ENCODE measurements at places on chromosomes 11 and 22.

GRCh38 chr11:110837603-110838002 is 125.4 kb upstream of the ARHGAP20 start:
- no peak for DNase-seq

DNA sequence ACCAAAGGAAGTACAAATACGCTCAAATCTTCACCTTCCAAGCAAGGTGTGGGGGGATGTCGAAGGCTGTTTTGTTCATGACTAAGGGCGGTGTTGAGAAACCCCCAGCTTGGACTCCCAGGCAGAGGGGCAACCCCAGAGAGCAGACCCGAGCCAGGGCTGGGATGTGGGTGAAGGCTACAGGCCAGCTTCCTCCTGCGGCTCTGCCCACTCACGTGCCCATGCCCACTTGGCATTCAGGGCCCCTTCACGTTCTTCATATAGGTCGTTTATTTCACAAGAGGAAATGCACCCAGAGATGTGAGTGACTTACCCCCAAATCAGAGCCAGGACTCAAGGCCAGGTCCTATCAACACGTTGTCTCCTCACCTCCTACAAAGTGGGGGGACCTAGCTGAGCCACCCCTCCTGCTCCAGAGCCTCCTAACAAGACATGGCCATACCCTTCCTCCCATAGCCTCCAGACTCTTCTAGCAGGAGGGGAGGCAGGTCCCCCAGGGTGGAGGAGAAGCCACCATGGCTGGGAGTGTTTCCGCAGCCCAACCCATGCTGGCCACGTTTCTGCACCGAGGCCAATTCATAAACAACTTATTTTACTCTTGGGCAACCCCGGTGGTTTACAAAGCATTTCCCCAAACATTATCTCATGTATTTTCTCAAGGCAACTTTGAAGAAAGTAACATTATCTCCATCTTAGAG is 22.0 kb downstream of the TMEM184B start:
- DNase-seq, result no peak

GRCh38 chr22:33438273-33438672 is 380.1 kb upstream of the SYN3 start:
- DNase-seq, result no peak

DNA sequence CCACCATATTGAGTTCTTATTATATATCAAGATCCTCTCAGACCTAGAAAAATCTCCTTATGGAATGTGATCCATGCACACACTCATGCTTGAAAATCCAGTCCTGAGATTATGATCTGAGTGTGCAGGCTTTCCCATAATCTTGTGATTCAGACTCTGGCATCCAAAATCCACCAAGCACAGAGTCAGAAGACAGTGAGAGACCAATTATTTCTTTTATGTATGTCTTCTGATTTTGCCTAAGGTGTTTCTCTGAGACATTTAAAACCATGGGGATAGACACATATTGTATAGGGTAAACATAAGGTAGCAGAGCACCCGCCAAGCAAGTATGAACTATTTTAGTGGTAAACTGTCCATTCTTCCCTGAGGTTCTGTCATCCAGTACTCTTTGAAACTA is 52.0 kb upstream of the MMP13 start:
- DNase-seq, result no peak

DNA sequence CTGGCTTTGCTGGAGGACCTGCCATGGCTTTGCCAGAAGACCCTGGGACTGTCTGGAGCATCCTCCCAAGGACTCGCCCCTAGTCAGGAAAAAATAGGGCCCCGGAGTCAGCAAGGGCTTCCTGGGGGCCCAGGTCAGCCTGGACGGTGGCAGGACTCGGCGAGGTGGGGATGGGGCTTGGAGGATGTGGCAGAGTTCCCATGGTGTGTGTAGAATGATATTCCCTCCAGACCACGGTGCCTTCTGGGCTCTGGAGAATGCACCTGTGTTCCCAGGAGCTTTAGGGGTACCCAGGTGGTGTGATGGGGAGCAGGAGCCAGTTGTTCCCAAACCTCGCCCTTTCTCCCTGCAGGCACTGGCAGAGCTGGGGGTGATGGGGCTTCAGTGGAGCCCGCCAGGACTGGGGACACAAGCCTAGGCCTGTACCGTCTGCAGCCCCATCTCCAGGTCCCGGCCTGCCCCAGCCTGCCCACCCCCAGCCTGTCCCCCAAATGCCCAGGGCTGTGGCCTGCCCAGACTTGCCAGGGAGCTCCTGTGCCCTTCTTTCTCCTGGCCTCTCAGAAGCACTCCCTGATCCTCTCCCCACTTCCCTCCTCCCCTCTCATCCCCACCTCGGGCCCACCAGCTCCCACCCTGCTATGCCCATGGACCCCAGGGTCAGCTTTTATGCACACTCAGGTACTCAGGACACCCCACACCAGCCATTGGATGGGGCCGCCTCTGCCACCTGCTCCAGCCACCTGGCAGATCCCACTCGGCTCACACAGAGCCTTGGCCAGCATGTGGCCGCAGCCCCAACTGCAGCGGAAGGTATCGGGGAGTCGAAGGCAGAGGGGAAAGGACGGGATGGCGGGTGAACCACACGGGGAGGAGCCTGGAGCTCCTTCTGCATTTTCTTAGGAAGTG is 82.1 kb downstream of the CDKN1C start:
- DNase-seq, result no peak

GRCh38 chr22:16960884-16961249 is 47.2 kb downstream of the GAB4 start:
- DNase-seq, result no peak

DNA sequence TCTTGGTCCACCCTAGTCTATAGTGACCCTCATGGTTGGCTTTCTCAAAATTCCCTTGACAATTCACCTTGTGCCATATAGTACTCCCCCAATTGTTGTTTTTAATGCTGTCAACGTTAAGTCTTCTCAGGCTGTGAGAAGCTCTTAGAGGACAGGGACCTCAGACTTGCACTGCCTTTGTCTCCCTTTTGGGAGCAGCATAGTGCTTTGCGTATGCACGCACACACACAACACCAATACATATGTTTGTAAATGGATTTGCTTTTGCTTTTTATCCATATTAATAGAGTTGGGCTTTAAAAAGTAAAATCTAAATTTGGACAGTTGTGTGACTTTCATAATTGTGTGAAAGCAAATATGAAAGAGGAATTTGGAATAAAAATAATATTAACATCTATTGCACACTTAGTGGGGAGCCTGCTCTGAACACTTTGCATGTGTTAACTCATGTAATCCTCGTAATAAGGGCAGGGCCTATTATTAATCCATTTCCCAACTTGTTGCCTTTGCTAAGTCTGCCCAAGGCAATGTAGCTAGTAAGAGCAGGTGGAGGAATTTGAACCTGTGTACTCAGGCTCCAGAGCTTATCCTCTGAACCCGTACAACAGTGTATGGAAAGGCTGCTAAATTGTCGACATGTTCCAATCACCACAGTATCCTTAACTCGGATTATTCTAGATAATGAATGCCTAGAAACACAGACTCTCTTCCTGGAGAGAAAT is 257.7 kb upstream of the NARS2 start:
- DNase-seq, result no peak

GRCh38 chr11:10022764-10023163 is 271.3 kb downstream of the SBF2 start:
- DNase-seq, result no peak

DNA sequence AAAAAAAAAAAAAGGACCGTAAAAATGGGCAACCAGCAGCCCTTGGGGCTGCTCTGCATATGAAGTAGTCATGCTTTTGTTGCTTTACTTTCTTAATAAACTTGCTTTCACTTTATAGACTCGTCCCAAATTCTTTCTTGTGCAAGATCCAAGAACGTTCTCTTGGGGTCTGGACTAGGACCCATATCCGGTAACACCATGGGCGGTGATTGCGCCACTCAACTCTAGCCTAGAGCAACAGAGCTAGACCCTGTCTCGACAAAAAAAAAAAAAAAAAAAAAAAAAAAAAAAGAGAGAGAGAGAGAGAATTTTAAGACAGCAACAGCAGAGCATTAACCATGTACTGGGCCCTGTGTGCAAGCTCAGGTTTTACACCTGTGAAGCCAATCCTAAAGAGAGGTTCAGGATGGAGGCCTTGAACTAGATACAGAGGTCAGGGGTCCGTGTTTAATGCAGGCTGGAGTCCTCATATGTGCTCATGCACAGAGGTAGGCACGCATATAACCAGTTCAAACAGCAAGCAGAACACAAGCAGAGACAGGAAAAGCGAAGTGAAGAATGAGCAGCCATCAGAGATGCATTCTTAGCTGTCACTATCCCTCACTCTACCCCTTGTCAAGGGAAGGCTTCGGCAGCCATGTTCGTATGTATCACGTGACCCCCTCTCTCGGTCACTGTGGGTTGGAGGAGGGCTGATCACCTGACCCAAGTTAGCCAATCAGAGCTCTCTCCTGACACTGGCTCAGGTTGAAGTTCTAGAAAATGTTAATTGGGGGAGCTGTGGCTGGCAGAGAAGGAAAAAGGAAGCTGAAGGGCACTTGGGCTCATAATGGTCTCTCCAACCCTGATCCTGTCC is 16.7 kb upstream of the SYT12 start:
- no peak for DNase-seq

DNA sequence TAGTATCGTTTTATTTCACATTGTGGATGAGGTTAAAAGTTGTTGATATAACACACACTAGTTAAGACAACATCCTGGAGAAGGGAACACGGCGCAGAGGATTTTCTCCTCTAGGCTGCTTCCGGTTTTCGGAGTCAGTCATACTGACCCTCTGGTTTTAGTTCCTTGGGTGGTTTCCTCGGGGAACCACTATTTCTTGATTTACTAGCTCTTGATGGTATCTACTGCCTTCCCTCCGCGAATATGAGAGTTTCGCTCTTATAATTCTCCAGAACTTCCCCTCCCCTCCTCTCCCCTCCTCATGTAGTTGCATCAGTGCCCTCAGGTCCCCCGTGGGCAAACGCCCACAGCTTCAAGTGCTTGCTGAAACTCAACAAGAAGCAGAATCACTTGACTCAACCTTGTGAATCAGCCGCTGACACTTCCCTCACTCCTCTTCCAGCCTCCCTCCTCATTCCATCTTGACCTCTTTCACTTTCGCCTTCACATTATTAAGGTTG is 15.9 kb upstream of the APOBEC3A start:
- DNase-seq, result no peak

DNA sequence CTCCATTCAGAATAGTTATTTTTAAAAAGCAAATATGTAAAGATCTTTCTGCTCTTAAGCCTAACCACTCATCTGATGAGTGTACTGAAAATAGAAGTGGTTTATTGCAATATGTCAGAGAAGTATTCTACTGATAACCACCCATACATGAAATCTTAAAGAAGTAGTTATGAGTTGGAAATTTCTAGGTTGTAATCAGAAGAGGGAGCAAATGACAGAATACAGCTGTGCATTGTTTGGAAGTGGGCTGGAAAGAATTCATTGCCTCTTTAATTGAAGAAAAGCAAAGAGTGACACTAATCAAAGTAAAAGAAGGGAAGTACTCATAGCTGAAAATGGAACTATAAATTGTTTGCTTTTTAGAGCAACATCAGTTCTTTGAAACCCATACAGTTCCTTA is 39.4 kb downstream of the FDX1 start:
- no peak for DNase-seq

DNA sequence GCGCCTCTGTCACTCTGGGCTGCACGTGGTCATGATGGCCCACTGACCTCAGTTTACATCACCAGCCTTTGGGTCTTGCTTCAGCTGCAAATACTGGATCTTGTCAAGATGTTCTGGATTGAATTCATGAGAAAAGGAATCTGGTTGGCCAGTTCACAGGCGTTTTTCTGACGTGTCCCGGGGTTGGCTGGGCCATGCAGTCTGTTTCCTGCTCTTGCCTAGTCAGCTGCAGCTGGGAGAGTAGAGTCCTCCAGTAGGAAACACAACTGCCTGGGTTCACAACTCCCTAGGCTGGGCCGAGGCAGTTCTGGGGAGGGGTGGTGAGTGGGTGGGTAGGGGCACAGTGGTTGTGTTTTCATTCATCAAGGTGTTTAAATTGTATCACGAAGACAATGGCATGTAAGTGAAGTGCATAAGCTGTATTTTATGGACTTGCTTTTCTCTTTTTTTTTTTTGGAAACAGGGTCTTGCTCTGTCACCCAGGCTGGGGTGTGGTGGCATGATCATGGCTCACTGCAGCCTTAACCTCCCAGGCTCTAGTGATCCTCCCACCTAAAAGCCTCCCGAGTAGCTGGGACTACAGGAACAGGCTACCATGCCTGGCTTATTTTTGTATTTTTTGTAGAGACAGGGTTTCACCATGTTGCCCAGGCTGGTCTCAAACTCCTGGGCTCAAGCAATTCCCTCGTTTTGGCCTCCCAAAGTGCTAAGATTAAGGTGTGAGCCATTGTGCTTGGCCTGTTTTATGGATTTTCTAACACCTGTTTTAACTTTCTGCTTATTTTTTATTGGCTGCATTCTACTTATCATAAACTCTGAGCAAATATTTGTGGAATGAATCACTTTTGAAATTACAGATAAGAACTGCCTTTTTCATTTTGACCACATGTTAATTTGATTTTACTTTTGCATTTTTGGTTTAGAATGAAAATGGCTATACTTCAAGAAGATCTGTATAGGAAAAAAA is 54.0 kb upstream of the PITPNB start:
- no peak for DNase-seq

DNA sequence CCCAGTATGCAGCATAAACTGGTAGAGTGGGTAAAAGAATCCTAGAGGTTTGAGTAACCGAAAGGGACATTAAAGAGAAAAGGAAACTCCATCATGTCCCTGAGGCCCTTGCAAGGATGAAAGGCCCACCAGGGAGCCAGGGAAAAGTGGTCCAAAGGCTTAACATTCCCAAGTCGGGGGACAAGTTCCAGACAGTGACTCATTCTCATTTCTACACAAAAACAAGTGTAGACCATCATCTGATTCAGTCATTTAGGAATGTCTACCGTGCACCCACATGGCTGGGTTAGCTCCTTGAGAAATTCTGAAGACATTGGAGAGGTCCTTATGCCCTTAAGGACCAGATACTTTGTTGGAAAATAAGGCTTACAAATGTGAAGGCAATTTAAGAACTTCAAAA is 4.8 kb upstream of the NOX4 start:
- no peak for DNase-seq

DNA sequence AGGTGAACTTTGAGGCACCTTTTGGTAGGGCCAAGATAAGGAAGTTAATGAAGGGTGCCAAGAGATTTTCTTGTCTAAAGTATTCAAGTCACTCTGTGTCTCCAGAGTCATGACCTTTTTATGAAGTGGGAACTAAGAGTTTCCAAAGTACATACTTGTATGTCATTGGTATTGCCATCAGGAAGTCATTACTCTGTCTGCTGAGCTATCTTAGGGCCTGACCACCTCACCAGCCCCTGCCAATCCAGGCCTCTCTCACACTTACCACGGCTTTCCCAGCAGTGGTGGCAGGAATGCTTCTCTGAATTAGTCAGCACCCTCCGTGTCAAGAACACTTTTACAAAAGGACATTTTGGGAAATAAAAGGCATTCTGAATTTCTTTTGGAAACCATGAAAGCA is 192.8 kb upstream of the MTNR1B start:
- DNase-seq, result no peak

DNA sequence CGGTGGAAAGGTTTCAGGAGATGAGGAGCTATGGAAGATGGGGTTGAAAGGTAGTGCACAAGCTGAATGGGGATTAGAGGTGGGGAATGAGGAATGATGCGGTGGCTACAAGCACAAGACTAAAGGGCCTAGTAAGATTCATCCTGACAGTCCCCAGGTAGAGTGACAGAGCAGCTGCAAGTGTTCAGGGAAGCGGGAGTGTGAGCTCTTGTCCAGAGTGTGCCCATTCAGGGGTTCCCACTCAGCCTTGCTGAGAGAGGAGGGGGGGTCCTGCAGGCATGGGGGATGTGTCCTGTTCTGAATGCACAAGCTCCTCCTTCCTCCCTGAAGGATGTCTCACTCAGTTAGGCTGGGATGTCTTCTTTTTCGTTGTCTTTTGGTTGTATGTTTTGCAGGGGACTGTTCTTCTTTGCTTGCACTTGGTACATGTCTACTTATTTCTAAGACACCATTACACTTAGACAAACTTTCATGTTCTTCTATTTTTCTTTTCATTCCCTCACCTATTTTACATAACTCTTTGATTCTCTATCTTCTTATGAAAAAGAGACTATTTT is 25.8 kb upstream of the CLPB start:
- no peak for DNase-seq
